ENCODE measurements at places on chromosomes 4 and X.

GRCh38 chrX:106752101-106752678 is 25.7 kb downstream of the RNF128 start:
- DNase-seq: no peak

DNA sequence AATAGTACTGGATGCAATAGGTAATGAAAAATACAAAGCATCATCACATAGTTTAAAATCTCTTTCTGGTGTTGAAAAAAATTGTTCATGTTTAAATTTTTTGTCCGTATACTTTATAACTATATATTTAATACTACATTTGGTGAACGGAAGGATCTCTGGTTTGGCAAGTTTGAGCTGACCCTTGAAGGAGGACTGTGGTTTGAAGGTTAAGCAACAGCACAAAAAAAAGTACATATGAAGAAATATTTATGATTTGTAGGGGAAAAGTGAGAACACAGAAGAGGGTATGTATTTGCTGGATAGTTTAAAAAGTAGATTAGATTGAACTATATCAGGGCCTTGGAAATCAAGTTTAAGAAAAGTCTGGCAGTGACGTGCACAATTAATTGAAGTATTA is 13.3 kb downstream of the SRP72 start:
- DNase-seq: no peak

- DNase-seq: no peak
Measured at GRCh38 chrX:145464650-145465049, 217.3 kb downstream of the SPANXN1 start.

GRCh38 chr4:173076903-173077634 is 91.5 kb upstream of the GALNT7 start:
- DNase-seq: no peak

DNA sequence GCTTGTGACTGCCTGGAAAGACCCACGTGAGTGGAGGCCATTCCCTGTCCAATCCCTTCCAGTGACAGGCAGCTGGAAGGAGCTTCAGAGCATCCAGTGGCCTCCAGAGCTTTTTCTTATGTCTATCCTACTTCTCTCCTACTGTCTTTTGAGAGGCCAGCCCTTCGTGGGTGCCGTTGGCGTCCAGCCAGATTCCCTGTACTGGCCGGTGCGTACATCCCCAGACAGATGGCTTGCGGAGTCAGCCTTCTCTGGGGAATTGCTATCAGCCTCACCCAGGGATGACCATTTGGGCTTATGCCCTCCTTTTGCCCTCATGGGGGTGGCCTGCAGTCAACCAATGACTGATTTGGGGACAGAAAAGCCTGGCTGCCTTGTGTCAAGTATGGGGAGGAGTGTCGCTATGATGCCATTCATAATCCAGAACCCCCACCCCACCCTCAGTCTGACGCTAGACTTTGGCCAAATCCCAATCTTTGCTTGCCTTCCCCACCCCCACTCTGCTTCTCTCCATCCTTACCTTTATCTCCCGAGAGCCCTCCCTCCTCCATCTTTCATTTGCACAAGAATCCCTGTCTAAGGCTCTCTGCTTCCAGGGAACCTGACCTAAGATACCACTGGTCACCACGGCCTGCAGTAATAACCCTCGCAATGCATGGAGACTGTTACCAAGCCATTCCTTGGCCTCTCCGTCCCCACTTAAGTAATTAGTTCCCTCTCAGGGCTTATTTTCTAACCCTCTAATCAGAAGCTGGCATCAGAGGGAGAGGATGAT is 150.3 kb upstream of the BCOR start:
- DNase-seq: no peak

DNA sequence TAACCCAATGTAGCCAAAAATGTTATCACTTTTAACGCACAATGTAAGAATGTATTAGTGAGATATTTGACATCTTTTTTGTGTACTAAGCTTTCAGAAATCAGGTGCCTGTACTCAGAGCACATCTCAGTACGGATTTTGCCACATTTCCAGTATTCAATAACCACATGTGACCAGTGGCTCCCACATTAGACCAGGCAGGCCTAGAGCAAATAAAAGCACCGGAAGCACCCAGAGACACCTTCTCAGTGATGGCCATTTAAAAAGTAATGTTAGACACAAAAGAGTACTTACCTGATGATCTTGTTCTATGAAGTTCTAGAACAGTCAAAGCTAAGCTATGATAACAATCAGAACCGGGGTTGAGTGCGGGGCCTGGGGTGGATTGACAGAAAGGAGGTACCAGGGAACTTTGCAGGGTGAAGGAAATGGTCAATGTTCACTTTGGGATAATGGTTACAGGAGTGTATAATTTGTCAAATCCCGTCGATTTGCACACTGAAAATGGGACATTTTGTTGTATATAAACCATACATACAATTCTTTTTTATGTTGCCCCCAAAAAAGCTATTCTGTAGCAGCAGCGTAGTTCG is 1.2 kb downstream of the CTPS2 start:
- DNase-seq: no peak

- no peak for DNase-seq
Measured at GRCh38 chr4:4673070-4673469, 131.2 kb upstream of the STX18 start.

DNA sequence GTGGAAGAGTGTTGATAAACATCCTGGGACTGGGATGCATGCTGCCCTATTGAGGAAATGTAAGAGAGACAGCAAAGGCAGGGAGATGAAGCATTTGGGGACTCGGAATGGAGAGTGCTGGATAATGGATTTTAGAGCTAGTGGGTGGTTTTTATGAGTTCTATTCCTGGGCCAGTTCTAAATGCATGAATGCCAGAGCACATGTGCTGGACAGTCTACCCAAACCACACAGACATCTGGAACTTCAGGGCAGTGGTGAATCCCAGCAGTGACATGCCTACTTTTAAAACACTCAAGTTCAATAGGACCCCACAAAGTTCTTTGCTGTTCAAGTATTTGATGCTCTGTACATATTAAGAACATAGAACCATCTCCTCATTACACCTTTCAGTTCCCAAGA is 133.9 kb downstream of the CBR4 start:
- no peak for DNase-seq

Measured in stimulated activated CD8-positive, alpha-beta memory T cell treated with anti-CD3 and anti-CD28 coated beads, Interleukin-4, amount 100 ng/mL, for 1 hour (primary cell).